Activated CD4-positive, alpha-beta T cell treated with anti-CD3 and anti-CD28 coated beads, Interleukin-10, Interleukin-2, amounts not matched to agents 100 ng/mL and 50 ng/mL, durations not matched to agents 16 hours and 8 hours (primary cell): ENCODE measurements at places on chromosomes 12 and 14.

DNA sequence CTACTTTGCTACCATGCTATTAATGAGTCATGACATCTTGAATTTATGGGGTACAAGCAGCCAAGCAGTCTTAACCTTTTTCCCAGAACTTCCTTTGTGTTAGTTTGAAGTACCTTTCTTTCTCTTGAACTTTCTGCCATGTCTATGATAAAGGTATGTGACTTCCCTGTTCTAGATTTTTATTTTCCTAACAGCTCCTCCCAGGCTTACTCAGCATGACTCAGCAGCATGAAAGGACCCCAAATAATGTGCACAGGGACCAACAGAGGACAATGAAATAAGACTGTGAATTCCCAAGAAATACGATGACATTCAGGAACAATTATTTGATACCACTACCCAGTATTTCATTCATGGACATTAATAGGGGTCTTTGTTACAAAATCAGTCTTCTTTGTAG, 60.0 kb downstream of the TTC6 start:
- DNase-seq = no peak

- DNase-seq = no peak
Observed at GRCh38 chr12:131021154-131021541, 67.4 kb downstream of the ADGRD1 start.

- no peak for DNase-seq
Observed at GRCh38 chr12:104514092-104514810, 57.5 kb downstream of the CHST11 start.

DNA sequence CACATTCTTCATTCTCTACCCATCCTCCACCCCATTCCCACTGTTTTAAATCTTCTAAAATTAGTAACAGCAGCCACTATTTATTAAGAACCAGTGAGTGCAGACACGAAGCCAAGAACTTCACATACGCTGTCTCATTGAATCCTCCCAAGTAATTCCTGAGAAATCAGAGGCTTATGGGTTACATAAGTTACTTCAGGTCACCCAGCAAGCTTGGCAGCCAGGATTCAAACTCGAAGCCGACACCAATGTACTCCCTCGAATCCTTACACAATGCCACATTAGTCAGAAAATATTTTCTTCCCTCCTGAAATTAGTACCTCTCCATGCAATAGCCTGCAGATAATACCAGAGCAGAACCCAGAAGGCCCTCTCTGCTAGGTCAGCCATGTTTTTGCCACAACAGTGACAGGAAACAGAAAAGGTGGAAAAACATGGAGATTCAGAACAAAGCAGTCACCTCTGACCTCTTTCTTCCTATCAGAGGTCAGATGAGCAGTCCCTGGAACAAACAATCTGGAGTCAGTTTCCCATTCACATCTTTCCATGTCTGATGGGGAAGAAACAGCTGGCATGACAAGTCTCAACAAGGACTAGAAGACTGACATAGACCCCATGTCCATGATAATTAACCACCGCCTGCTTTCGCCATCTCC, 16.4 kb downstream of the NID2 start:
- DNase-seq = no peak

- no peak for DNase-seq
Observed at GRCh38 chr12:106074706-106075392, 63.9 kb downstream of the NUAK1 start.

DNA sequence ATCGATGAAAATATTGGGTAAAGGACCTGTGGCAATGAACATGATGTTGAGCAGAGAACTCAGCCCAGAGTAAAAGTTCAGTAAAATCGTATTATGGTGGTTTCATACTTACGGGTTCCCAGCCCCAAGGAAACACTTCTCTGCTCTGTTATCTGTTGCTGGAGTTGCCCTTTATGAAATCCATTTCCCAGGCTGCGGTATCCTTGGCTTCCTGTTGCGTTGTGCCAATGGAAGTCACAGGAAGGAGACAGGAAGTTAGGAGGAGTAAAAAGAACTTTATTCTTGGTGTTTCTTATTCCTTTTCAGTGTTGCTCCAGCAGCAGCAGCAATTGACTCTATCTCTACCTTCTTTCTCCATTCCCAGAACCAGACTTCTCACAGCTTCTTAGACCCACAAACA, 965.2 kb downstream of the VRK1 start:
- no peak for DNase-seq

DNA sequence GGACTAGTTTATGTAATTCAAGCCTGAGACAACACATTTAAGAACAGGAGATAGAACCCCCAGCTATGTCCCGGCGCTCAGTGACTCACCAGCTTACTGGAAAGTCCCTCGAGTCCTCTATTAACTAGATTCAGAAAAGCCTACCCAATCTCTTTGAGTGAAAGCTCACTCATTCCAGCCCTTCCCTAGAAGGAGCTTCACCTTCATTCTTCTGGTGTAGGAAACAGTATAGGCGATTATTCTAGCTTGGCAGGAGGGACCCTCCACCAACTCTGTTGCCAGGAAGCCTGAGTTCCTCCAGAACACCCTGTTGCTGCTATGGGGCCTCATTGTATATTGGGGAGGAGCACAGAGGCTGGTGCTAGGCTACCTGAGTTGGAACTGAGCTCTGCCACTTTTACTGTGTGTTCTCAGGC, 57.2 kb upstream of the AEBP2 start:
- peak; percentile 82 for DNase-seq

DNA sequence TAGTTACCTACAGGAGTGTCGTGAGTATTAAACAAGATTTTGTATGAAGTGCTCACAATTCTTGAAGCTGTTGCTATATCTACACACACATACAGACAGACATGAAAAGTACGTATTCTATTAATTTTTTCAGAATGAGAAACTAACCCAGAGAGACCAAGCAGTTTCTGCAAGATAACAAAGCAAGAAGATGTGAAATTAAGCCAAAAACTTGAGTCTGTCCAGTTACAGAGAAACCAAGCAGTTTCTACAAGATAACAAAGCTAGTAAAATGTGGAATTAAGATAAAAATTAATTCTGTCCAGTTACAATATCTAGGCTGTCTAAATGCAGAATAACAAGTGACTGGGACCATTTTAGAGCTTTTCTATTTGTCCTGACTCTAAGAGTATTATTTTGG, 132.4 kb downstream of the ALG10B start:
- no peak for DNase-seq

DNA sequence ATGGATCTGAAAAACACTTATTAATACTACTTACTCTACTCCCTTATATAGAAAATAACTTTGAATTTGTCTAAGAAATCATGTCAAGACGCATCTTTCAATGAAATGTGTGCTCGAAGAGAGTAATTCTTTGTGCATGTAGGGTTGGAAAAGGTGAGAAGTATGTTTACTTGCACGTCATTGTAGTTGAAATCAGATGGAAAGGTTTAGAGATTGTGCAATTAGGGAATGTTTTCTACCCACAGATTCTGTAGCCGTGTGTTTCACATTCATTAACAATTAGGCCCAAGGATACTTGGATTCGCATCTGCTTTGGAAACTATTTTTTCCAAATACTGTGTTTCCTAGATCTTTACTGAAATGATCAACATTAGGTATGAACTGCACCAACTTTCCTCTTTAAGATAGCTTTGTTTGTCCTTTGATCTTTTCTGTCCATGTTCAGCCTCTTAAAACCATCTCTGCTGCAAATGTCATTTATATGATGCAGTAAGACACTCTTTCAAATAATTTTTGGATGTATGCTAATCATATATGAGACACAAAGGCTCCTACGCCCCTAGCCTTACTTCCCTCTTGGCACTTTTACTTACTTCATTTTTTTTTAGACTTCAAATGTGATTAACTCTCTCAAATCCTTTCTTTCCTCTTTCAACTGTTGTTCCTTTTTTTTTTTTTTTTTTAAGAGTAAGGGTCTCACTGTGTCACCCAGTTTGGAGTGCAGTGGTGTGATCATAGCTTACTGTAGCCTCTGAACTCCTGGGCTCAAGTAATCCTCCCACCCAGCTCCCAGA, 58.0 kb upstream of the PSMA6 start:
- no peak for DNase-seq

DNA sequence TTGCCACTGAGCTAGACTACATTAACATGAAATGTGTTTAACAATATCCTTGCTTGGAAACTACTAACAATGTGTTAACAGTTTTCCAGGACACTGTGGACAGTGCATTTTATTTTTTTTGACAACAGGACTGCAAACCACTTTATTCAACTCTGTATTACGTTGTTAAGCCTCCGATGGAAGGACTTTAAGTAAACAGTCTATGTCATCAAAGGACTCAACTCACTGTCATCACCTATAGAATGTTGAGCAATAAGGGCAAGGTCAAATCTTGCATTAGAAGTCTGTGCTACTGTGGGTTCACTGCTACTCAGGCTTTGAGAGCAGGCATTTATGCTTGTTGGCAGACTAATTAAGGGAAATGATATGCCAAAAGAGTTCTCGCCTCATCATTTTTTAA, 483.7 kb downstream of the FLRT2 start:
- no peak for DNase-seq

DNA sequence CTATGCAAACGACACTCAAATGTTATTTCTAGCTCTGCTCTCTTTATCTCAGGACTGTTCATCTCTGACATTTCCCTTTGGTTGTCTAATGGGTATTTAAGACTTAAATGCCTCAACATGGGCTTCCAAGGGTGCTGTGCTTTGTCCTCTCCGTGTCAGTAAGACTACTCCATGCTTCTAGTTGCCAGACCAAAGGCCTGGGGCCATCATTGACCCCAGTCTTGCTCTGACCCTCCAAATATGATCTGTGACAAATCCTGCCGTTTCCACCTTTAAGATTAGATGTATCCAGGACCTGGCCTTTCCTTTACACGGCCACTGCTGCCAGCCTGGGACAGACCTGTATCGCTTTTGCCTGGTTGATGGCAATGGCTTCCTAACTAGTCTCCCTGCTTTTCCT, 126.3 kb upstream of the DYRK2 start:
- DNase-seq = no peak

DNA sequence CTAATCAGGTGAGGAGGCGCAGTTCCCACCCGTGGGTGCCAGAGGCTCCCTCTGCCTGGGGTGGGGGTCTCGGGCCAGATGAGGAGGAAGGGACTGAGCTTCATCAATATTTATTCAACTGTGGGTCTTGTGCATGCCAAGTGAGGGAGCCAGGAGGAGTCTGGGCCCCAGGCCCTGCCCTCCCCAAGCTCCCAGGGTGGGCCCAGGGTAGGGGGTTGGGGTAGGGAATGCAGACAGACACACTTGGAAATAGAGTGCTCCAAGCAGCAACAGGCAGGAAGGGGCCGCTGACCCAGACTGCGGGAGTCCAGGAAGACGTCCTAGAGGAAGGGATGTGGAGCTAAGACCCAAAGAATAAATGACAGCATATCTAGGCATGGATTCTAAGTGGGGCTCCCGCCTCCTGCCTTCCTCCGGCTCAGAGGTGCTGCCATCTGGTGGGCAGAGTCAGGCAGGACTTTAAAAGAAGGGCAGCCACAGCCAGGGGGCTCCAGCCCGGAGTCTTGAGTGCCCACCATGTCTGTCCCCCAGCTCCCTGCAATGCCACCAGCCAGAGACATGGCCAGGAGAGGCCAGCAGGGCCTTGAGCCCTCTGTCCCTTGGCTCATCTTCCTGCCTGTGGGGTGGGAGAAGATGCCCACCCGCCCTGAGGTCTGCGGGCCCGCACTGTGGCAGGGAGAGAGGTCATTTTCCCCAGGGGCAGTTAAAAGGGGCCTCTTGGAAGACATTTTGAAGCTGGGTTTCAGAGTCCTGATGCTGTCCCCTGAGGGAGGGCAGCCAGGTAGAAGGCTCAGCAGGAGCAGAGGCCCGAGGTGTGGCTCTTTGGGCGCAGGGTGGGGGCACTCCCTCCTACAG, 70.1 kb downstream of the PHETA1 start:
- peak; percentile 55 for DNase-seq
